ENCODE measurements at places on chromosomes 11 and 22. TPM values are rescaled to one million over a fixed set of nuclear protein-coding genes. Genes with fewer than 3 reads are reported as not detected.

AQP11 gene
- total RNA-seq = 2.3 TPM

CARNS1 gene
- total RNA-seq = 1.0 TPM

PKNOX2 gene
- total RNA-seq = not detected

TRIM51 gene
- not detected for total RNA-seq

GDPD4 gene
- total RNA-seq = not detected

DUSP18 gene
- 15.4 TPM for total RNA-seq

ACR gene
- 0.21 TPM for total RNA-seq

TSPAN18 gene
- 21.3 TPM for total RNA-seq

DDIAS gene
- 22.9 TPM for total RNA-seq

CDON gene
- total RNA-seq = 17.1 TPM

UBQLNL gene
- total RNA-seq = 0.72 TPM

NOX4 gene
- total RNA-seq = not detected

ATXN10 gene
- total RNA-seq = 184 TPM

OR51B4 gene
- total RNA-seq = not detected

SLC22A12 gene
- total RNA-seq = not detected

TSPO gene
- 144 TPM for total RNA-seq

ANO5 gene
- 1.7 TPM for total RNA-seq

KDM4D gene
- total RNA-seq = 0.87 TPM

KCNJ1 gene
- total RNA-seq = not detected

CYP2D6 gene
- 2.7 TPM for total RNA-seq

SCGB1D2 gene
- total RNA-seq = 0.85 TPM

RIC3 gene
- total RNA-seq = 4.2 TPM

TBRG1 gene
- total RNA-seq = 35.0 TPM
